ENCODE measurements at places on chromosomes 12 and 14.
A peak's percentile ranks its signal among the peaks of the same experiment; 100 is the strongest.

GRCh38 chr12:12872139-12872933 lies 19.0 kb upstream of the GPRC5A start:
- no peak for DNase-seq

GRCh38 chr12:31626270-31626995 lies 33.1 kb upstream of the ETFBKMT start:
- DNase-seq, result no peak

DNA sequence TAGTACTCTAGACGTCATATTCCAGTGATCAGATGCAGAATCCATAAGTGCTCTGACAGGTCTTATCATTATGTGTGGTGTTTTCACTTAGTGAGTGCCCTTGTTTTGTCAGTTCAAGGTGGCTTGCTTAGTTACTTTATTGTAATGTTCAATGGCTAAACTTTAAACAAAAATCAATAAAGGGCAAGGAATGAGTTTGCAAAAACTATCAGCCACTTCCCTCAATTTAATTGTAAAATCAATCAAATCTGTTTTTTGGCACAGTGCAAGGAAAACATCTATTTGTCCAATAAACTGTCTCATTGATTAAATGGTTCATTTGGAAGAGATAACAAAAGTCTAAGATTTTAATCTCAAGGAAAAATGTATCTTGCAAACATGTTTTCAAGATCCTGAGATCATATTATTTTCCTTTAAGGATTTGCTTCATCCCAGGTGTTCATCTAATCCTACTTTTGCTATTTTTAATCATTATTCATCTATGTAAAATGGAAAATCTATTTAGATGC lies 59.6 kb upstream of the EEA1 start:
- DNase-seq, result no peak

DNA sequence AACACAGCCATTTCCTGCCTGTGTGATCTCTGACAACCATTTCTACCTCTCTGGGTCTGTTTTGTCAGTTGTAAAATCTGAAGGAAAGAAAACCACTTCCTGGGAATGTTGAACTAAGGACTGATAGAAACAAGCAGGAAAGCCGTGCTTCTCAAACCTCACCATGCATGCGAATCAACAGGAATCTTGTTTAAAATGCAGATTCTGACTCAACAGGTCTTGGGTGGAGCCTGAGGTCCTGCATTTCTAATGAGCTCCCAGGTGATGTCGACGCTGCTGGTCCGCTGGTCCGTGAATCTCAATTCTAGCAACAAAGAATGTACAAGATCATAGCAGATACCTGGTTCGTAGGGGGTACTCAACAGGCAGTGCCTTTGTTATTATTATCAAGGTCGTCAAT lies 38.0 kb upstream of the GPATCH2L start:
- DNase-seq, result no peak

DNA sequence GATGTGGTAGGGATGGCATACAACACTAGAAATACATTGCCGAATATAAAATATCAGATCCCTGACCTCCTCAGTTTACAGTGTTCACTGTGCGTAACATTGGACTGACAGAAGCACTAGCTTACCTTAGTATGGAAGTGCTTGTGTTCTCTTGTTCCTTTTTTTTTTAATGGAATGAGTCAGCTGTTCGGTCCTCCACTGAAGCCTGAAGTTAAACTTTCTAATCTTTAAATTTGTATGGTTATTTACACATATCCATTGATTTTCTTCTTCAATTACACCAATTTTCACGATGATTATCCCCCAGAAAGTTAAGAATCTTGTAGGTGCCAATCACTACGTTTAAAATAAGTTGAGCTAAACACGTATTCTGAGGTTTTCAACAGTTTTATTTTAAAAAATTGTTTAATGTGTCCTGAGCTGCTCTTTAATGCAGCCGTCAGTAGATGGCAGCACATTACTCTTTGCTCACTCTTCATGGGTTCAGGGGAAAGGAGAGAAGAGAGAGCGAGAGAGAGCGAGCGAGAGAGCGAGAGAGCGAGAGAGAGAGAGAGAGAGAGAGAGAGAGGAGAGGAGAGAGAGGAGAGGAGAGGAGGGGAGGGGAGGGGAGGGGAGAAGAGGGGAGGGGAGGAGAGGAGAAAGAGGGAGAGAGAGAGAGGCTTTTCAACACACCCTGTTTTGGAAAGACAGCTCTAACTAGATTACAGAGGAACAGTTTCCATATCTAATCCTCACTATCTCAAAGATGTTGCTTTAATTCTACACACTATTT lies 134.7 kb upstream of the SCAF11 start:
- DNase-seq, result peak; percentile 25
